GM12878 (cell line): ENCODE measurements at places on chromosomes 12 and 14.

DNA sequence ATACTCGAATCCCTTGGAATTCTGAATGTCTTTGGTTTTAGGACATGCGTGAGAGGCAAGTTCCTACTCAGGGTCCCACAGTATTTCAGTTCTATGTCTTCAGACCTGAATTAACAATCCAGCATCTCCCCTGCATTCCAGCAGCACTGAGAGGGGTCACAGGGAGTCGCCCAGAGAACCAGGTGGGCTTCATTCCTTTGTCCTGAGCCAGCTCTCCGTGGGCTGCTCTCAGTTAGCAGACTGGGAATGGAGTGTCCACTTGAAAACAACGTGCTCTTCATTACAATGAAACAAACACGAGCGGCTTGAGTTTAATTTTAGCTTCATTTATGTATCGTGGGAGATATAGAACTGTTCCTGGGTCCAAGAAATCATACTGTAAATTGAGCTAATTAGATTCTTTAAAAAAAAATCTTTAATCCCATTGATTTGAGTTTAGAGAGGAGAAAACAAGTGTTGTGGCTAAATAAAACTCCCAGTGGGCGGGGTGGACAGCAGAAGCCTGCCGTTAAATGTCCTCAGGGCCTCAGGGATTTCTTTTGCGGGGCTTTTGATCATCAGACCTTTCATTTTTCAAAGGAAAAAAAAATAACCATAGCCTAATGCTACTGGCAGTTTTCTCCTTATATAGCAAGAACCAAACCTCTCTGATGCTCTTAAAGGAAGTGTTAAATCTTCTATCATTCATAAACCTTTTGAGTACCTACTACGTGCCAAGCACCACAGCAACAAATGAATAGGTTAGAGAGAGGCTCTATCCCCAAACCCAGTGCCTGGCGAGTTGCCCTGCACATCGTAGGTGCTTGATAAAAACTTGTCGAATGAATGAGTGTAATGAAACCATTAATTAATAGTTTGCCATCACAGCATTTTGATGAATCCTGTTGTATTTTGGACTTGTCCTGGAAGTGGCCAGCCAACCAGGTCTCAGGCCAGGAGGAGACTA, 140.4 kb downstream of the CHST11 start:
- DNase-seq: no peak

DNA sequence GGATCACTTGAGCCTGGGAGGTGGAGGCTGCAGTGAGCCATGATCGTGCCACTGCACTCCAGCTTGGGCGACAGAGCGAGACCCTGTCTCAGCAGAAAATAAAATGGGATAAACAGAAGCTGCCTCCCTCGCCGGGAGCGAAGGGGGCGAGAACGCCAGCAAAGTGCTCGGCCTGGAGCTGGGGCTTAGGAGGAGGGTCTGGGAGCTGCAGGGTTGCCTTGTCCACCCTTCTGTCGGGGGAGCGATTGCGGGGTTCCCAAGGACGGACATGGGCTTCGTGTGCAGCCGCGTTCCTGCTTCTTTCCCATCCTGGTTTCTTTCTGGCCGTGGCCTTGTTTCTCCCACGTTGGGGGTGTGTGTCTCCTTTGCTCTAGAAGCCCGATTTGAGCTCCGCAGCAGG, 27.9 kb upstream of the MLXIP start:
- DNase-seq: no peak

DNA sequence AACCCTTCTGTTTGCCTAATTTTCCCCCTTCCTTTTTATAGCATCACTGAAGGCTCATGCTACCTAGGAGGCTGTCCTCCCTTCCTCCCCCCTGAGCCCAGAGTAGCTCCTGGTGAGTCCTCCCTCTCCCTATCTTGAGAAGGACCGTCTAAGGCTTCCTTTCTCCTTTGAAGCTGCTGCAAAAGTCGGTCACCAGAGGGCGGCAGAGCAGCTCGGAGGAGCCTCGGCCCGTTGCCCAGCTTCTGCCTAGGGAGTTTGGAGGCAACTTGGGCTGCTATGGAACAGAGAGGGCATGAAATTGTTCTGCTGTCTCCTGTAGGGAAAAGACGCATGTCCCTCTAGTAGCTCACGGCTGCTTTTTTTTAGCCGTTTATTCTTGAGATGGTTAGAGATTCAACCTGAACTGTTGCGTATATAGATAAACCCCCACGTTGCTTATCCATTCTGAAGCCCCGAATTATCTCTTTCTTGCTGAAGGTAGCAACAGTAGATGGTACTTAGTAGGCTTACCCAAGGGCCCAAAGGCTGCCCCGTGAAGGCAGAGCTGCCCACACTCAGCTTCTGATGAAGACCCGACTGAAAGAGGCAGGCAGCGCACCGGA, 5.7 kb downstream of the WNT5B start:
- DNase-seq: no peak

DNA sequence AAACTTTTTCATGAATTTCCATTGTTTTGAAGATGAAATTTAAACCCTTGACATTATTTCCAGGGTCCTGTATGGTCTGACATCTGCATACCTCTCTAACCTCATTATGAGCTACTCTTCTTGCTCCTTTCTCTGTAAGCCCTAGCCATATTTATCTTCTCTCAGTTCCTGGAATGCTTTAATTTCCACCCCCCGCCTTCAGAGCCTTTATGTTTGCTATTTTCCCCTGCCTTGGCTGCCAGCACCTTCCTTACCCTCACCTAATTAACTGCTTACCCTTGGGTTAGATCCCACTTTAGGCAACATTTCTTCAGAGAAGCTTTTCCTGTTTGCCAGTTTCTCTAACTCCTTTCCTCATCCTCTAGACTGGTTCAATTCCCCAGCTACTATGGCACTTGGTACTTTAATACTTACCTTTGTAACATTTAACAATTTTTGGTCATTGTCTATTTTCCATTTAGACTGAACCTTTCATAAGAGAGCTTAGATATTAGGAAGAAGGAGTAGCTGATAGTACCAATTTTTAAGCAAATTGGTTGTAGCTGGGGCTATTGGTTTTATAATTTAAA, 6.0 kb downstream of the STYX start:
- no peak for DNase-seq

- DNase-seq: no peak
Observed at GRCh38 chr12:89051065-89051677, 301.1 kb downstream of the DUSP6 start.

- DNase-seq: no peak
Observed at GRCh38 chr14:26996246-26996645, 398.4 kb upstream of the NOVA1 start.

DNA sequence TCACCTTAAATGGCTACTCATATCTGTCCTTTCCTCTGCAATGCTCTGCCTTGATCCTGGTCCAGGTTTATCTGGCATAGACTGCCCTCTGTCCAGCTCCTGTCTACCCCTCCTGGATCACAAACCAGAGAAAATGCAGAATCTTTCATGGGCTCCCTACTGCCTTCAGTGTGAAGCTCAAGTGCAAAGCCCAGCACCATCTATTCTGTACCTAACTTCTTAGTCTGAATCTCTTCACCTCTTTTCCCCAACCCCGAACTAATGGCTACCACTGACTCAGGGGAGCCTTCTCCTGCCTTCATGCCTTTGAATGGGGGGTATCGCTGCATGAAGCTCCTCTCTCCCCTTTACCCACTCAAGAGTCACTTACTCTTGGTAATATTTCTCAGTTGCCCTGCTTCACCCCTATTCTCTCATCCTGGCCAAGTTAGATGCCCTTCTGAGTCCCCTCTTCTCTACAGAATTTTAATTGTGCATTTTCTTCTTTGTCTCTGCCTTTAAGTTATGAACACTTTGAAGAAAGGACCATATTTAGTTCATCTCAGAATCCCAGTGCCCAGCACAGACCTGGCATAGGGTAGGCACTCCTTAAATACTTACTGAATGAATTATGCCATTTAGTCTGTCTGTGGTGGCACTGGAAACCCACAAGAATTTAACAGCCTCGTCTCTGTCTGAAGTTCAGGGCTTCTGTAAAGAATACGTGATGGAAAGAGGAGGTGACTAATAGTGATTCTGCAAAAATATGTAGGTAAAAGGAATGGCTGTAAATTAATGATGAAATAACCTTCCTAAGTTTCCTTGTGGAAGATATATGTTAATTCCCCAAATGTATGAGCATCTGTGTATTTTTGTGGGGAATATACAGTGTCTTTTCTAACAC, 191.3 kb upstream of the AMIGO2 start:
- no peak for DNase-seq

DNA sequence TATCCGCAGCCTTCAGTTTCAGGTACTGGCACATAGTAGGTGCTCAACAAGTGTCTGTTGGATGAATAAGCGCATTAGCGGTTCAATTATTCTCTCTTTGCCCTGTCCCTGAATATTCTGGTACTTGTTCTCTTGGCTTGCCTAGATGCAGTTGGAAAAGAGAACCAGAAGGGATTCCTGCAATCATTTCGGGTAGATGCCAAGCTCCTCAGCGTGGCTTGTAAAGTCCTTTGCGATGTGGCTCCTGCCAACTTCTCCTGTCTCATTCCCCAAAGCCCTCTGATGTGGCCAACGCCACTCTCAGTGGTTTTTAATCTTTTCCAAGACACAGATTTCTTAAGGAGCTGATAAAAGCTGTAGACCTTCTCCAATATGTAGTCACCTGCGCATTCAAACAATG, 230.3 kb downstream of the SUDS3 start:
- no peak for DNase-seq

GRCh38 chr14:57480051-57480450, 13.6 kb downstream of the CCDC198 start:
- no peak for DNase-seq

DNA sequence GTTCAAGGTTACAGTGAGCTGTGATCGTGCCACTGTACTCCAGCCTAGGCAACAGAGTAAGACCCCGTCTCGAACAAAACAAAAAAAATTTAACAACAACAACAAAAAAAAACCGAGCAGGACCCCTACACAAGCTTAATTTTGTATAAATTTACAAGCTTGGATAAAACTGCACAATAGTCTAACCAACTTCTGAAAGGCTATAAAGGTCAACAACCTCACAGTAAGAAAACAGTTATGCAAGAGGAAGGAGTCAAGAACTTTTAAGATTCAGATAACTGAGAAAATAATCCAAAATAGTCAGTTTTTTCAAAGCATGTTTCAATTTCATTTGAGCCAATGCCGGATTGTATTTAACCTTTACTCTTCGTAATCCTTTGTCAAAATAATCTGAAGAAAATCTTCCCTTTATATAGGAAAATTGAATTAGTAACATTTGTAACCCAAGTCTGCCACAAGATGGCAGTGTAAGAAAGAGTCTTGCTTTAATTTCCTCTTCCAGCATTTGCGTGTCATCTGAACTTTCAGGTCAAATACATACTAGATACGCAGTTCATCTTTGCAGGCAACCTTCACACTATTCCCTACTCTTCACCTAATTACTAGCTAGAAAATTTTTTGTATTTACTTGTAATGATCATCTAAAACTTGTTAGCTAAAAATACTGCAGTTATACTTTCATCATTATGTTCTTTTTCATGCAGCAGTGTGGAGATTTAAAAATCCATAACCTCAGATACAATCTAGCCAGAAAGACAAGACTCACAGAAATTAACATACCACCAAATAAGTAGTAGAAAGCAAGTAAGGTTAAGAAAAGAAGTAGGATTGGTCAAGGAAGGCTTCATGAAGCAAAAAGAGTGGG, 5.8 kb downstream of the CCNB1IP1 start:
- DNase-seq: peak; percentile 35

- no peak for DNase-seq
Observed at GRCh38 chr12:51472984-51473383, 48.4 kb downstream of the SLC4A8 start.

DNA sequence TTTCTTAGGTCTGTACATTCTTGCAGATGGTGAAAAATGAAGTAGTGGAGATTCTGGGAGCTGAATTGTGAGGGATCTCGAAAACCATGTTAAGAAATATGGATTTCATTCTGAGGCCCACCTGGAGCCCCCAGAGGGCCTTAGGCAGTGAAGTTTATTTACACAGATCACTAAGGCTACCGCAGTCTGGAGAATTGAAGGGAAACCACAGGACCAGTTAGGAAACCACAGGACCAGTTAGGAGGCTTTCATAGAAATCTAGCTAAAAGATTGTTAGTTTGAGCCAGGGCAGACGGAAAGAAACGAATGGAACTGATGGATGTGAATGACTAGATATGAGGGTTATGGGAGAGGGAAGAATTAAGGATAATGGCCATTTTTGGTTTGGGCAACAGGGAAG, 7.2 kb downstream of the CBLN3 start:
- DNase-seq: no peak

DNA sequence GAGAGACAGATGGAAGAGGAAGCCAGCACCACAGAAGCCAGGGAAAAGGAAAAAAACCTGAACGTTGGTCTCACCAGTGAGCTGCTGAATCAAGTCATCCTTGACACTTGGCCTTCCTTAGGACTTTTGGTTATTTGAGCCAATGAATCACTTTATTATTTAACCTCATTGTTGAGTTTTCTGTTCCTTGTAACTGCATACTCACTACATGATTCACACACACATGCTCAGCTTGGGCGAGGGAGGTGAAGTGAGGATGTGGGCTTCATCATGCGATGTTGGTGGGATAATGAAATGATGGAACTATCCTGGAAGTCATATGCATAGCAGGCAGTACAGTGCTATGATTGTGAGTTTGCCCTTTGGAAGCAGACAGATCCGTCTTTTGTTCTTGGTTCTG, 40.6 kb upstream of the RPH3A start:
- DNase-seq: no peak

DNA sequence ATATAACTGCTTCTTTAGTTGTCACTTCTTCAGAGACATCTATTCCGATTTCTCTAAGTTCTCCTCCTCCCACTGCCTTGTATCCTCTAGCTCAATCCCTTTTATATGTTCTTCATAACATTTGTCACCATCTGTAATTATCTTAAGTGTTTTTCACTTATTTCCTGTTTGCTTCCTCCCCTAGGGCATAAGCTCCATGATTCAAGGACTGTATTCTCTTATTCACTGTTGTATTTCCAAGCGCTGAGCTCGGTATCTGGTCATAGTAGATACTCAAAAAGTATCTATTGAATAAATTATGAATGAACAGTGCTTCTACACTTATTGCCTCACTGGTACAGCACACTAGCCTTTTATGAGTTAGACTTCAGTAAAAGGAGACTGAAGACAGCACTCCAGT, 109.0 kb upstream of the TMPO start:
- no peak for DNase-seq

- DNase-seq: no peak
Observed at GRCh38 chr12:93139028-93139665, 210.1 kb upstream of the EEA1 start.

DNA sequence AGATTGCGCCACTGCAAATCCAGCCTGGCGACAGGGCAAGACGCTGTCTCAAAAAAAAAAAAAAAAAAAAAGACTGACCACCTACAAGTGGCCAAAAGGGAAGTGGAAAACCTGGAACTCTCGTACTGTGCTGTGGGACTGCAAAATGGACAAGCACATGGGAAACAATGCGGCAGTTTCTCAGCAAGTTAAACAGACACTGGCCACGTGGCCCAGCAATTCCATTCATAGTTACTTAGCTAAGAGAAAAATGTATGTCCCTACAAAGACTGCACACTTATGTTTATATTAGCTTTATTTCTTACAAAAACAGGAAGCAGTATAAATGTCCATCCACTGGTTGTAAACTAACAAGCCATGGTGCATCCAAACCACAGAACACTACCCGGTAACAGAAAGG, 5.6 kb downstream of the CHFR start:
- DNase-seq: no peak

GRCh38 chr14:101601606-101602465, 40.5 kb downstream of the DIO3 start:
- DNase-seq: no peak

- no peak for DNase-seq
Observed at GRCh38 chr12:44029194-44029593, 193.3 kb downstream of the TMEM117 start.

GRCh38 chr12:8687846-8688601, 9.8 kb upstream of the RIMKLB start:
- no peak for DNase-seq

- DNase-seq: no peak
Observed at GRCh38 chr14:54193871-54194270, 202.9 kb upstream of the CDKN3 start.
